Activated naive CD8-positive, alpha-beta T cell treated with anti-CD3 and anti-CD28 coated beads, Interleukin-2, amount 50 U/mL, for 16 hours (primary cell): ENCODE measurements at places on chromosomes 16 and 17.

GRCh38 chr16:84732674-84733352 is 33.0 kb downstream of the USP10 start:
- DNase-seq: no peak

GRCh38 chr16:12557786-12558185 is 245.9 kb downstream of the CPPED1 start:
- no peak for DNase-seq

- DNase-seq: no peak
Measured at GRCh38 chr17:16491703-16492612, at the start of gene LRRC75A. LRRC75A (minus strand) TSS chr17:16492193; CDS start chr17:16491990, 203 bp downstream.

- no peak for DNase-seq
Measured at GRCh38 chr16:27326738-27327585, 13.2 kb downstream of the IL4R start.

DNA sequence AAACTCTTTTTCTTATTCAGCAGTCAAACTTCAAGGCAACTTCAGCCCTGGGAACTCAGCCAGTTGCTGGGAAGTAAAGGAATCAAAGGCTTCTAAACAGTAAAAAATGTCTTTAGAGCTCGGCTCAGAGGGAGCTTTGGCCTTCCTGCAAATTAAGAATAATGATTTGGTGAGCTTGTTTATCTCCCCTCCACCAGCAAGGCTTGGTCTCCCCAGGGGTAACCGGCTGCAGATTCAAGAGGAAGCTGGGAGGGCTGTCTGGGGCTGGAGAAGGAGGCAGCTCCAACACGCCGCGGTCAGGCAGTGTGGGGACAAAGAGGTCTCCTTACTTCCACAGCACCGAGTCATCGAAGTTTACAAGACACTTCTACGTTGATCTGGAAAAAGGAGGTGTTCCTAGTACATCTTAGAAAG is 17.7 kb upstream of the DOC2B start:
- no peak for DNase-seq

DNA sequence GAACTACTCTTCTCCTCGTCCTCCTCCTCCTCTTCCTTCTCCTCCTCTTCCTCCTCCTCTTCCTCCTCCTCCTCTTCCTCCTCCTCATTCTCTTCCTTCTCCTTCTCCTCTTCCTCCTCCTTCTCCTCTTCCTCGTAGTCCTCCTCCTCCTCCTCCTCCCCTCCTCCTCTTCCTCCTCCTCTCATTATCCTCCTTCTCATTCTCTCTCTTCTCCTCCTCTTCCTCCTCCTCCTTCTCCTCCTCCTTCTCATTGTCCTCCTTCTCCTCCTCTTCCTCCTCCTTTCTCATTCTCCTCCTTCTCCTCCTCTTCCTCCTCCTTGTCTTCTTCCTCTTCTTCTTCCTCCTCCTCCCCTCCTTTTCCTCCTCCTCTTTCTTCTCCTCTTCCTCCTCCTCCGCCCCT is 4.1 kb upstream of the PITPNM3 start:
- no peak for DNase-seq

GRCh38 chr17:56823848-56824247 is 9.9 kb downstream of the C17orf67 start:
- no peak for DNase-seq

GRCh38 chr16:84055366-84055765 is 12.8 kb upstream of the SLC38A8 start:
- DNase-seq: no peak

DNA sequence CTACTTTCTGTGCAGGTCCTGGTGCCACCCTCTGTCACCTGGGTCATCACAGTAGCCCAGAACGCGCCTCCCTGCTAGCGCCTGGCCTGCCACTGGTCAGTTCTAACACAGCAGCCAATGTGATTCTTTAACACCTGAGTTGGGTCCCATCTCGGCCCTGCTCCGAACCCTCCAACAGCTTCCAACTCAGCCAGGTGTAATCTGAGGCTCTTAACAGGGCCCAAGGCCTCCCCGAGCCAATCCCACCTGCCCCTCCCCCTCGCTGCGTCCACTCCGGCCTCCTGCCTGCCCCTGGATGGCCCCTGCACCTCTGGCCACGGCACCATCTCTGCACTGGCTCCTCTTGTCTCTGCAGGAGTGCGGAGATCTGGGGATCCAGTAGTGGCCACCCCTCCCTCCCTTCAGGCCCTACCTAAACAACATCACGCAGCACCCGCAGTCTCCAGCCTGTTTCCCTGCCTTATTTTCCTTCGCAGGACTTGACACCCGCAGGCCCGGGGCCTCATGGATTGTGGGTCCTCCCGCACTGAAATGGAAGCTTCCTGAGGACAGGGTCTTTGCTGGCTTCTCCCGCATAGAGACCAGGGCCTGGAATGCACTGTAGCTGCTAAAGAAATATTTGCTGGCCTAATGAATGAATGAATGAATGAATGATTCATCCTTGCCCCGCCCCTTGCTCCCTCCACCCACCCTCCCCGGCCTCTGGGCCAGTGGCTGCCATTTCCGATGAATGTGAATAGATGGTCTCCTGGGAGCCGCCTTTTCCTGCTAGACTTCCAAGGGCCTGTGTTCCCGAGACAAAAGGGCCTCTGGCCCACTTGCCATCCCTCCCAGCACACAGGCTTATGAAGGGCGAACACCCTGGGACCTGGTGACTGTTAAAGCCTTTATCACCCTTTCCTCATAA is 174.8 kb upstream of the FOXF1 start:
- DNase-seq: no peak

DNA sequence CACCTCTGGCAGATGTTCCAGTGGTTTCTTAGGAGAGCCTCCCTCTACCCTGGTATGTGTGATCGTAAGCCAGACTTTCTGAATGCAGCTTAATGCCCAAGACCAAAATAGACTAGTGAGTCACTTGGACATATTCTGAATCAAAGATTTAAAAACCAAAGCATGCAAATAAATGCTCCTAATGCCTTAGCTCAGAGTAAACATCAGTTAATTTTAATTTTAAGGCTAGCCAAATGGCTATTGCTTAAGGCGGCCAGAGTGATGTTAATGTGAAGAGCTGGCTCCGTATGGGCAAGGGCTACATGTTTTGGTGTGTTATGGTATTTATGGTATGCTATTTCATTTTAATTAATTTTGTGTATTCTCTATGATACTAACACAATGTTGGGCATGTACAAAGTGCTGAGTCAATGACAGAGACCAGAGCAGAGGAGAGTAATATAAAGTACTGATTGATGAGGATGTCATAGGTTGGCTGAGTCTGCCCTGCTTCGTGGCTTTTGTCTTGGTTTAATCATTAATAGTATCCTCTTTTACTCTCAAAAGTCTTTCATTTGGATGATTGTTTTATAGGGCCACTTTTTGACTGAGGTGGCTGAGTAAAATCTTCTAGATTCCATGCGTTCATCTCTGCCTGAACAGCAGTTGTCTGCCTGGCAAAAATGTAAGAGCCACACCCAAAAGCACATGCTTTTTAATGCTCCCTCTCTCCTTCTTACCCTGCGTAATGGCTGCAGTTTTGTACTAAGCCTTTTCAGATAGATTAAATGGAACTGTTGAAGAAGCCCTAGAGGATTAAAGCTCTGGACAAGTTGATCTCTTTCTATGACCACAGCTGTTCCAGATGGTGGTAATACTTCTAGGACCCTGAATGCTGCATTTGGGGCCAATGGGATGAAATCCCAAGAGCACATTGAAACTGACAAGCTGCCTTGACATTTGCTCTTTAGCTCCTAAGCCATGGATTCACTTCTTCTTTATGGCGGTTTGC is 59.6 kb downstream of the MAP2K6 start:
- no peak for DNase-seq

DNA sequence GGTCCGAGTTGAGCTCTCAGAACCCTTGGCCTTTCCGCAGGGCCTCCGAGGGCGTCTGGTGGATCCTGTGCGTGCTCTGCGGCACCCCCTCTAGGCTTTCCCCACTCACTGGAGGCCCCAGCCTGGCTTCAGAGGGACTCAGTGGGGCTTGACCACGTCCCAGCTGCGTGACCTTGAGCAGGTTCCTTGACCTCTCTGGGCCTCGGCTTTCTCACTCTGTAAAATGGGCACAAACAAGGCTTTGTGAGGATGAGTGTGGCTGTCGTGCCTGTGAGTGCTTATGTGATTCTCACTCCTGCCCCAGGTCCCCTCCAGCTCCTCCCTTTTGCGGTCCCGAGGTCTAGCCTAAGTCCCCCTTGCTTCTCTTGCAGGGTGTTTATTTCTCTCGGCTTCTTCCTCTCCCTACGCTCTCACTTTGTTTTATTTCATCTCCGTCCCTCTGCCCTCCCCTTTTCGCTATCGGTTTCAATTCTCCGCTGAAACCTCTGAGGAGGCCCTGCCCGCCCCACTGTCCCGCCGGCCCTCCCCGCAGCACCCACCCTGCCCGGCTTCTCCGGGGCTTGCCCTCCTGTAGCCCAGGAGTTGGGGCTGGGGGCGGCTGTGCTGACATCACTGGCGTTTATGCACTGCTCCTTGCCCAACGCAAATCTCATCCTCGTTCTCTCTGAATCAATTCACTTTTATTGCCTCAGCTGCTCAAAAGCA is 82.3 kb upstream of the CBX4 start:
- DNase-seq: no peak

GRCh38 chr16:26705346-26705745 is 361.4 kb upstream of the C16orf82 start:
- no peak for DNase-seq

- DNase-seq: no peak
Measured at GRCh38 chr16:24935336-24935735, 79.8 kb downstream of the ARHGAP17 start.

GRCh38 chr16:4172070-4172469 is 55.8 kb upstream of the ADCY9 start:
- DNase-seq: no peak
